ENCODE measurements at places on chromosomes 2 and 18. TPM values are rescaled to one million over a fixed set of nuclear protein-coding genes. Genes with fewer than 3 reads are reported as not detected.

The SERPINB11 gene
- not detected for total RNA-seq

The PCARE gene
- not detected for total RNA-seq

The C2orf78 gene
- not detected for total RNA-seq

The REEP1 gene
- total RNA-seq: 0.98 TPM

The GRB14 gene
- 5.9 TPM for total RNA-seq

The LRP2 gene
- total RNA-seq: not detected

The SMYD1 gene
- total RNA-seq: not detected

The APOB gene
- total RNA-seq: 0.10 TPM

The LCT gene
- total RNA-seq: not detected

The NOSTRIN gene
- total RNA-seq: 0.65 TPM

The IDH1 gene
- 54.9 TPM for total RNA-seq

The CCDC141 gene
- 0.10 TPM for total RNA-seq

Measured in vein endothelial cell (primary cell).